Pancreas (tissue), 10 donors: ENCODE measurements at places on chromosomes 7 and 10.

DNA sequence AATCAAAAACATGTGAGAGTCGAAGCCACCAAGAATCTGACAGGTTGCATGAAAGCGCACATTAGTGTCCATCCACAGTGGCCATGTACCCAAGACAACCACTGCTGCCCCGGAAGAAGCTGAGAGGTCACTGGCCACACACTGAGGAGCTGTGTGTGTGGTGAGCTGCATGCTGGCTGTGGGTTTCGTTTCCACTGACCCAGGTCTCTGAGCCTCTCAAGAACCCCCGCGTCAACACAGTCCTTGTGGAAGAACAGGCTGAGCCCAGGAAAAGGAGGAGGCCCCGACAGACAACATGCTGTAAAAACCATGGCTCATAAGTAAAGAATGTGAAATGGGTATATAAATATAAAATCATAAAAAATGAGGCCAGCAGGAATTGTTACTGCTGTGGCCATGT lies 8.2 kb downstream of the VIPR2 start:
- DNase-seq = no peak

GRCh38 chr7:40761762-40762560 lies 627.2 kb downstream of the SUGCT start:
- DNase-seq = no peak

- no peak for DNase-seq
Observed at GRCh38 chr7:23470330-23471105, at the start of gene IGF2BP3. Gene IGF2BP3, minus strand, starts transcription at chr7:23470491. Its CDS starts 381 bp downstream, at chr7:23470110.

- DNase-seq = no peak
Observed at GRCh38 chr10:118542745-118543144, 52.7 kb downstream of the PRLHR start.

- no peak for DNase-seq
Observed at GRCh38 chr10:24127516-24127915, 81.4 kb upstream of the KIAA1217 start.

GRCh38 chr10:3825244-3825643 lies 40.2 kb upstream of the KLF6 start:
- no peak for DNase-seq

DNA sequence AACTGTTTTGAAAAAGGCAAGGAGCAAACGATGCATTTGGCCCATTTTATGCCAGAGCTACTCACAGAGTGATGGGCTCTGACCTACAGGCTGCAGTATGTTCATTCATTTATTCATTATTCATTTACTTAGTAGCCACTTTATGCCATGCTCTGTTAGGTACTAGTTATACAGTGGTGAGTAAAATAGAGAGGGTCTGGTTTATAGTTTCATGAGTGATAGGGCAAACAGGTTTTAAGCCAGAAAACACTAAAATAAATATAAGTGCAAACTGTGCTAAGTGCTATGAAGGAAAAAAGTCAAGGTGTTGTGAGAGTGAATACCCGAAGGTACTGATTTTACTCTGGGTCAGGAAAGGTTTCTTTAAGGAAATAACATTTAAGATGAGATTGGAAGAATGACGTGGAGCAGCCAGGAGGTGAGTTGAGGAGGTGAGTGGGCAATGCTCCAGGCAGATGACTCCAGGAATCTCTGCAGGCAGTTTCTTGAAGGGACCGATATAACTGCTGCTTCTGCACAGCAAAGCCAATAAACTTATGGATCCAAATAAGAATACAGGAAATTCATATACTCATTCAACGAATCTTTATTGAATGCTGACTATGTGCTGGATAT lies 56.9 kb upstream of the FAM133B start:
- DNase-seq = no peak

- no peak for DNase-seq
Observed at GRCh38 chr10:34319197-34319846, 495.8 kb downstream of the PARD3 start.

- DNase-seq = no peak
Observed at GRCh38 chr10:44911951-44912350, 814 bp downstream of the TMEM72 start.

DNA sequence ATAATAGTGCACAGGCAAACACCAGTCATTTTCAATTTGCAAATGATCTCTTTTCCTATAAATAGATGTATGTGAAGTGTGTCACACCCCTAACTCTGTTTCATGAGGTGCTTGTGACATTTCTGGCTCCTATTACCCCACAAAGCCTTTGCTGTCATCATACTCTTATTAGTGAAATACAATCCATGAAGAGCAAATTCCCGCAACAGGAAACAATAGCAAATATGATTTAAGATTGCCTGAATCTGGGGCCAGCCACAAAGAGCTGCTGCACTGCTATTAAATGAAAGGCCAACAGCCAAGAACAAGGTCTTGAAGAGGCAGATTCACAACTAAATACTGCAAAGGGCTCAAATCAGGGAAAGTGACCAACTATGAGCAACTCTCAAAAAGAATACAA lies 96.3 kb upstream of the CAV2 start:
- no peak for DNase-seq

DNA sequence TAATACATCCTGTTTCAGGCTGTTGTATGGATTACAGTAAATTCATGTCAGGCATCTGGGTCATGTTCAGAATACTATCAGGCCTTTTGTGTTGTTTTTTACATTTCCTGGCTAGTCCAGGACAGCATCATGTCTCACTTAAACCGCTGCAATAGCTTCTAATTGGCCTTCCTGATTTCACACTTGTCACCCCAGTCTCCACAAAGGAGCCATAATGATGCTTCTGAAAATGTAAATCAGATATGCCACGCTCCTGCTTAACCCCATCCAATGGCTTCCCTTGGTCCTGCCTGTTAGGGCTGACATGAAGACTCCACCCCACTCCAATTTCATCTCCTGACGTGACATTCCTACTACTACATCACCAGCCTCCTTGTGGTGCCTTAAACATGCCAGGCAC lies 220.0 kb downstream of the CACNA2D1 start:
- no peak for DNase-seq

DNA sequence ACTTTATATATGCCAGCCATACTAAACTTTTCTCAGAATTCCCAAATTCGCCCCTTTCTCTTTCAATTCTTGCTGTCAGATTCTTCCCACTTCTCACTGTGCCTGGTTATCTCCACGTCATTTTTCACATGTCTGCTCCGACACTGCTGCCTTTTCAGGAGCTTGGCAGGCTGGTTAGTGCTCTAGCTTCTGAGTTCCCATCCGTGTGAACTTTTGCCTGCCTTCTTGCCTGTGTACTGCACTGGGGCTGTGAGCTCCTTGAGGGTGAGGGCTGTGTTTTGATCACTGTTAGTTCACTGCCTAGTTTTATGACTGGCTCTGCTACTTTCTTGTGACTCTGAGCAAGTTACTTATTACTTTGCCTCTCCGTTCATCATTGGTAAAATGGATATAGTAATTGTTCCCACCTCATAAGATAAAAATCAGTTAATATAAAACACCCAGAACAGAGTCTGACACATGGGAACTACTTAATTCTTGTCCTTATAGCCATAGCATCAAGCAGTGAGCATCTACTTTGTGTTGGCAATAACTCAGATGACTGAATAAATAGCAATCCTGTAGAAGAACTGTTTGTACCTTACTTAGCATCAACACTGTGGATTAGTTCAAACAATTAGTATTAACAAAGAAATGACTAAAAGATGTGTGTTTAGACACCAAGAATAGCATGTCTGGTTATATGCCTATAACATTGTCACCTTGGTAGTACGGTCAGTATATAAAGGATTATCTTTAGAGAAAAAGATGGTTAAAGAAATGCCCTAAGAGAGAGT lies 5.5 kb downstream of the GSTO1 start:
- DNase-seq = no peak

DNA sequence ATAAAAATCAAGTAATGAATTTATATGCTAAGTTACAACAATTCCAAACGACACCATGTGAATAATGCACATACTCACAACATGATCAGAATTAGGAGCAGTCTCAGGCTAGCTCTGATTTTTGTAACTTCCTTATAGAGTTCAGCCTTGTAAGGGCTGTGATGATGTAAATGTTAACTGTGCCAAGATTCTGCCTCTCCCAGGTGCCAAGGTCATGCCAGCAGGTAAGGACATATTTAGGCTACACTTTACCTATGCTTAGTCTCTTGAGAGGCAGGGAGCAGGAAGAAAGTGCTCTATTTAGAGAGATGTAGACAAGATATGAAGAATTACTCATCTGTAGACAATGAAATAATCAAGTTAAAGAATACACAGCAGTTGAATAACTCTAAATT lies 53.6 kb upstream of the AGR3 start:
- peak; percentile 50 for DNase-seq

GRCh38 chr10:66678521-66678920 lies 247.3 kb upstream of the LRRTM3 start:
- no peak for DNase-seq

- no peak for DNase-seq
Observed at GRCh38 chr10:7945034-7945433, 109.5 kb upstream of the GATA3 start.

DNA sequence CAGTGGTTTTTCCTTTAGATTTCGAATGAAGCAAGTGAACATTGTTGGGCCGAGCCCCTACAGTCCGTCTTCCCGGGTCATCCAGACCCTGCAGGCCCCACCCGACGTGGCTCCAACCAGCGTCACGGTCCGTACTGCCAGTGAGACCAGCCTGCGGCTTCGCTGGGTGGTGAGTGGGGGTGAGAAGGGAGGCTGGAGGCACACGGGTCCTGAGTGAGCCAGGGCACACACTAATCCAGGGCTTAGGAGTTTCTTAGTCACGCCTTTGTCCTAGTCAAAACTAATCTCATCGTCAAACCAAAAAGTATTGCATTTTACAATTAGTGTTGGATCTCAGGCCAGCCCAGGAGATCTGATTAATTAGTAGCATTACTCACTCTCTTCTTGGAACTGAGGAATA lies 568.8 kb upstream of the FOXK1 start:
- no peak for DNase-seq

DNA sequence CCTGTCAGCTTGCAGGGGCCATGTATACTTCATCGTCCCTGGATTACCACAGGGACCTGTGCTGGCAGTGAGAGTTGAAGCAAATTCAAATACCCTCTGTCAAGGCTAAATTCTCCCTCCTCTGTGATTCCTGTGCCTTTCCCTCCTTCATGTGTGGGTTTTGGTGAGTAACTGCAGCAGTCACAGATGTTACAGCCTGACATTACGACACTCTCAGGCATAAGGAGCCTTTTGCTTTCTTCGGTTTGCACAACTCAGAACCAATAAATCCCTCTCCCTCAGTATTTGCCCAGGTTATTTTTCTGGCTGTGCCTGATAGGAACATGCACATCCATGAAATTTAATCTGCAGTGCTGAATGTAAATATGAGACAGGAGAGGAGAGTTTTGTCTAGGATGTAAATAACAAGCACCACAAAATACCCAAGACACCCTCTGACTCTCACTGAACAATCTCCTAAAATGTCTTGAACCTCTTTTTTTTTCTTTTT lies 997.2 kb upstream of the GHITM start:
- no peak for DNase-seq

DNA sequence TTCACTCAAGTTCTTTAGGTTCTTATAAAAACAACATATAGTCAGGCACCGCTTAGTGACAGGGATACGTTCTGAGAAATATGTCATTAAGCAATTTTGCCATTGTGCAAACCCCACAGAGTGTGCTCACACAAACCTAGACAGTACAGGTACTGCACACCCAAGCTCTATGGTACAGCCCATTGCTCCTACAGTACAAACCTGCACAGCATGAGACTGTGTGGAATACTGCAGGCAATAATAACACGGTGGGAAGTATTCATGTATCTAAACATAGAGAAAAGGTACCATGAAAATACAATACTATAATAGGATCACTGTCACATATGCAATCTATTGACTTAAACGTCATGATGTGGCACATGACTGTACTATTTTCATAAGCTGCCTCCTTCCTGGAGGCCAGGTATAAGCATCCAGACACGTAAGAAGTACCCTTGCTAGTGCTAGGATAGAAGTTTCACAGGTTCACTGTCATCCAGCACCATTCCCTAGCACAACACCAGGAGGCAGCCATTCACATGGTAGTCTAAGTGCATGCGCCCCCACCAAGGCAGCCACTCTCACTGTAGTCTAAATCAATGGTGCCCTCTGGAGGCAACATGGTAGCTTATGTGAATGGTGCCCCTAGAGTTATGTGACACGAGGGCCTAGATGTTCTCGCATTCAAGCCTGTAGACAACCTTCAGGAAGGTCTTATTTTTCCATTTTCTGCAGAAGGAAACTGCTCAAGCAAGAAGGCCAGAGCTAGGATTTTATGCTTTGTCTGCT lies 98.5 kb downstream of the ARHGAP22 start:
- DNase-seq = no peak

- DNase-seq = no peak
Observed at GRCh38 chr10:129875993-129876726, 87.9 kb downstream of the EBF3 start.

DNA sequence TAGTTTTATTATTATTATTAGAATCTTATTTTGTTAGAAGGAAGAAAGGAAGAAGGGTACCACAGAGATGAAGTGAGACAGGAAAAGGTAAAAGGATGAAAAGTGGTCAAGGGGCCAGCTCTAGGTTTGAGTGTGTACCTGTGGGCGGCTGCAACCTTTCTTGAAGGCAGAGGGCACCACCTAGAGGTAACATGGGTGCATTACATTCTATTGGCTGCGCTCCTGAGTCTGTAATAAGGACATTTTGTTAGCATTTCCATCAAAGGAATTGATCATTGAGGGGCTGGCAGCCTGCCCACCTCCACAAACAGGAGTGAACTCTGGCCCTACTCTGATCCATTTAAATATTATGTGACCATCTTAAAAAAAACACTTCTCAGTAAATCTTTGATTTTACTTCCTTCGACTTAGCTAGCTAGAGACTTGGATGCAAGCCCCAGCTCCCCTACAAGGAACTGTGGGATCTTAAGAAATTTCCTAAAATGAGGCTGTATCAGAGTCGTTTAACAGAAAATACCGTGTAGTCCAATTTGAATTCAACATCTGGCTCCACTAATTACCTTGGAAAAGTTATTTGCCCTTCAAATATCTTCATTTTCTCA lies 610.4 kb downstream of the IPMK start:
- DNase-seq = peak; percentile 18

- no peak for DNase-seq
Observed at GRCh38 chr10:63765126-63765525, 243.9 kb downstream of the REEP3 start.

GRCh38 chr7:154720016-154720415 lies 282.9 kb downstream of the PAXIP1 start:
- no peak for DNase-seq

GRCh38 chr7:39621261-39621660 lies 2.1 kb upstream of the RALA start:
- DNase-seq = no peak

- DNase-seq = no peak
Observed at GRCh38 chr7:130529417-130529816, 37.5 kb downstream of the MEST start.

DNA sequence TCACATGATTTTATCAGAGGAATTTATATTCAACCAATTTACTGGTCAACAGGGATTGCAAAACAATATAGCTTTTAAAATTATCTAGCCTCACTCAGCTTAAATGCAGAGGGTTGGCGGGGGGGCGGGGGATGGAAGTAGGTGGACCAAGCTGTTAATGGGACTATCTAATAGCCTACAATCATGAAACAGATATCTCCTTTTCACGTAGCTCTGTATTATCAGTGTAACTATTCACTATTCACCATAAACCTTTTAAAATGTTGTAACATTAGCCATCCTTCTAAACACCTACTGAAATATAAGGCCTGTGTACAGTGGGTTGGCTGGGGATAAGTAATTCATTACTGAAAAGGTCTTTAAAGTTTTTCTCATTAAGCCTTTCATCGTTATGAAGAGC lies 56.2 kb downstream of the MINDY3 start:
- DNase-seq = no peak

- no peak for DNase-seq
Observed at GRCh38 chr10:113228530-113228929, 278.5 kb downstream of the TCF7L2 start.
